Stimulated activated CD4-positive, alpha-beta T cell treated with anti-CD3 and anti-CD28 coated beads, Interleukin-1b, Interleukin-23, amount 100 ng/mL, for 1 hour (primary cell): ENCODE measurements at places on chromosomes 1 and 21.

DNA sequence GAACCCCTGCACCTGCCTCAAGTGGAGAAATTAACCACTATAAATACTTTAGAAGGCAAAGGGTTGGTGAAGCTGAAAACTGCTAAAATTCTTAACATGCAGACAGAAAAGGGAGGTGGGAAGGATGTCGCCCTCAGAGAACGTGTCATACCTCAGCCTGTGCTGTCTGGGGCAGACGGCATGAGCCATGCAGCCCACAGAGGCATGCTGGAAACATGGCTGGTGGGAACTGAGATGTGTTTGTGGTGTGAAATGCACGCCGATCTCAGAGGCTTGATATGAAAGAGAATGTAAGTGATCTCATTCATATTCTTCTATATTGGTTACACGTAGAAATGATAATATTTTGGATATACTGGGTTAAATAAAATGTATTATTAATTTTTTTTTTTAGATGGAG lies 16.3 kb downstream of the AGPAT3 start:
- DNase-seq = no peak

- DNase-seq = no peak
Observed at GRCh38 chr1:160238408-160238807, 23.9 kb downstream of the DCAF8 start.

GRCh38 chr1:201876148-201876818 lies 12.4 kb upstream of the SHISA4 start:
- DNase-seq = no peak

DNA sequence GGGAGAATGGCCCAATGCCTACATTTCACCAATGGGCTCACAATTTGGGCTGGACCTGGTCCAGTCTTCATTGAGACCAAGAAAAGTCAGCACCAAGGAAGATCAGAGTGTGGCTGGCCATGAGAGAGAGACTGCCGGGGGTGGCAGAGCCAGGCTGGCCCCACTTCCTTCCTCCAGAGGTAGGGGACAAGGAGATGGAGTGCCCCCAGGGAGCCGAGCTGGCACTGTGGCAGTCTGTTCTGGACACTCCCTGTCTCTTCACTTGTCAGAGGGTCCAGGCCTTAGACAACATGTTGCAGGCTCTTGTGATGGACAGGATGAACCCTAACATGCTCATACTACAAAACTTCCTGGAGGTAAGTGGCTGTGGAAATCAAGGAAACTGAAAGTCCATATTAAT lies 27.7 kb downstream of the INAVA start:
- DNase-seq = no peak

GRCh38 chr1:46179138-46180081 lies 3.1 kb upstream of the P3R3URF start:
- DNase-seq = peak; percentile 44

DNA sequence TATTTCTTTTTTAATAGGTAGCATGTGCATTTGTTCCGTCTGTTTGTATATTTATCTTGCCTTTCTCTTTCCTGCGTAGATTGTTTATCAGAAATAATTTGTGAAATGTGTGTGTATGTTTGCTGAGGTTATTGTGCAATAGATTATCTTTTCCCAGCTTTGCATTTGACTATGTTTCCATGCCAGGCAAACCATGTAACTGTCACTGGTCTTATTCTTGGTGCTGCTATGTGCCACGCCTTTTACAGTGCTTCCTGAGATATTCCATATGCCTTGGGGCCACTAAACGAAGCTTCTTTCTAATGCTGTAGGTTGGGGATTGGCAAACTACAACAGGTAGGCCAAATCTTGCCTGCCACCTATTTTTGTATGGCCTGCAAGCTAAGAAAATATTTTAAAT lies 598.8 kb downstream of the PLPP3 start:
- DNase-seq = no peak

DNA sequence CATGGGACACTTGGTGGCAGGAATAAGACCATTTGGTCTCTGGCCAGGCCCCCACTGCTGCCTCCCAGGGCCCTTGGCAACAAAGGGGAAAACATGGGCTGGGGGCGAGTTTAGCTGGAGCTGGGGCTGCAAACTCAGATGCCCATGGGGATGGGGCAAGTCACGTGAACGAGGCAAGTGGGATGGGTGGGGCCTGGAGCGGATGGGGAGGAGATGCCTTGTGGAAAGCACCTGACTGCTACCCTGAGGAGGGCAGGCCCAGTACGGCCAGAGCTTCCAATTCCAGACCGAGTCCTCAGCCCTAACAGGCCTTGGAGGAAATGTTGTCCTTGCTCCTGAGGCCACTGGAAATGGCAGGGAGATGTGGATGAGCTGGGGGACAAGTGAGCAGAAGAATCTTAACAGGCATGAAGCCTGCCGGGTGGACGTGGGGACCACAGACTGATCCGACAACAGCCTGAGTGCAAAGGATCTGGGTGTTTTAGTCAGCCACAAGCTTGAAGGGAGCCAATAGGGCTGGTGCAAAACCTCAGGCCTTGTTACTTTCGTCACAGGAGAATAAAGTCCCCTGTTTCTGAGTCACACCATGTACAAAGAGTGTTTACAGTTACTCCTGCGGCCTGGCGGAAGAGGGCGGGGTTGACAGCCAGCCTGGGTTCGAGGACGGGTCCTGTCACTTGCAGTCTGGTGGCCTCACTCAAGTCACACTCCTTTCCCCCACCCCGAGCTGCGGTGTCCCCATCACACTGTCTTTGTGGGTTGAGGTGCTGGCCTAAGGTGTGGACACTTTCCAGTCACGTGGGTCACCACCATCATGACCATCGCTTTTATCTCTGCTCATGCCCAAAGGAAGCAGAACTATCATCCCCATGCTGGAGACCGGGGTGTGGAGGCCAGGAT lies 19.1 kb downstream of the RUNX3 start:
- DNase-seq = peak; percentile 34

DNA sequence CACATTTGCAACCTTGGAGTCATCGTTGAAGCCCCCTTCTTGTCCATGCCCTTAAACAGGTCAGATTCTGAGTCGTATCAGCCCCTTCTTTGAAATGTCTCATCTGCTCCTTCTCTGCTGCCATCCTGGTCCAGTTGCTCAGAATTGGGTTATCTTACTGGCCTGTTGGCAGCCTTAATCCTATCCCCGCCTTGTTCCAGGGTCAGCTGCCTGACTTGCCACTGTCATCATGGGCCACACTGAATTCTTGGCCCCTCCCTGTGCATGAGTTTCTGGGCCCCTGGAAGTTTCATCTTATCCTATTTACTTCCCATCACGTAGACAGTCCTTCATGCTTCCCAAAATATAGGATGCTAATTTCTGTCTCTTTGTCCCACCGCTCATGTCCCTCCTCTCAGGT lies 23.7 kb downstream of the IRF2BP2 start:
- no peak for DNase-seq

- DNase-seq = no peak
Observed at GRCh38 chr1:117511273-117511672, 94.6 kb upstream of the TENT5C start.

DNA sequence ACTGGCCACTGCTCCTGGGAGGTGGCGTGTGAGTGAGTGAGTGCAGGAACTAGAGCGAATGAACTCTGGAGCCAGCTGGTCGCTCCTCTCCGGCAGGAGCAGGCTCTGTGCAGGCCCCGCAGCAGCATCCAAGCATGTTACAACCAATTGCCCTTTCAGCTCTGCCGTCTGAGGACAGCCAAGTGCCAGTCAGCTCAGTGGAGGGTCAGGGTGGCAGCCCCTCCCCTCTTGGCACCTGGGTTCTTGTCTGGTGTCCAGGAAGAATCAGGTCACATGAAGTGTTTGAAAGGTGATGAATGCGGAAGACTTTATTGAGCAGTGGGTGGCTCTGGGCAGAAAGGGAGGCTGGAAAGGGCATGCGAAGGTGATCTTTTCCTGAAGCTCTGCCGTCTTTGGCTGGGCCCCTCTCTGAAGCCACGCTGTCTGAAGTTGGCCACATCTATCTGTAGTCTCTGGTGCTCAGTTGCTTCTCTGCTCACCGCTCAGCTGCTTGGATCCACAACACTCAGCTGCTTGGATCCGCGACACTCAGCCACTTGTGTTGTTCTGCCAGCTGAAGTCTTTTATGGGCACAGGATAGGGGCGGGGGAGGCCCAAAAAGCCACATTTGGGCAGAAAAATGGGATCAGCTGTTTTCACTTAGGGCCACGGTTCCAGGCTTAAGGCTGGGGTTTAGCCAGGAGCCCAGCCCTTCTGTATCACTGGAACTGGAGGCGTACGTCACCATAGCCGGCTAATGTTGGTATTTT lies 139.8 kb downstream of the ADSS2 start:
- DNase-seq = no peak

- DNase-seq = no peak
Observed at GRCh38 chr1:183806125-183806524, 1.2 kb downstream of the RGL1 start.

GRCh38 chr1:185541871-185542301 lies 192.3 kb upstream of the HMCN1 start:
- DNase-seq = no peak

DNA sequence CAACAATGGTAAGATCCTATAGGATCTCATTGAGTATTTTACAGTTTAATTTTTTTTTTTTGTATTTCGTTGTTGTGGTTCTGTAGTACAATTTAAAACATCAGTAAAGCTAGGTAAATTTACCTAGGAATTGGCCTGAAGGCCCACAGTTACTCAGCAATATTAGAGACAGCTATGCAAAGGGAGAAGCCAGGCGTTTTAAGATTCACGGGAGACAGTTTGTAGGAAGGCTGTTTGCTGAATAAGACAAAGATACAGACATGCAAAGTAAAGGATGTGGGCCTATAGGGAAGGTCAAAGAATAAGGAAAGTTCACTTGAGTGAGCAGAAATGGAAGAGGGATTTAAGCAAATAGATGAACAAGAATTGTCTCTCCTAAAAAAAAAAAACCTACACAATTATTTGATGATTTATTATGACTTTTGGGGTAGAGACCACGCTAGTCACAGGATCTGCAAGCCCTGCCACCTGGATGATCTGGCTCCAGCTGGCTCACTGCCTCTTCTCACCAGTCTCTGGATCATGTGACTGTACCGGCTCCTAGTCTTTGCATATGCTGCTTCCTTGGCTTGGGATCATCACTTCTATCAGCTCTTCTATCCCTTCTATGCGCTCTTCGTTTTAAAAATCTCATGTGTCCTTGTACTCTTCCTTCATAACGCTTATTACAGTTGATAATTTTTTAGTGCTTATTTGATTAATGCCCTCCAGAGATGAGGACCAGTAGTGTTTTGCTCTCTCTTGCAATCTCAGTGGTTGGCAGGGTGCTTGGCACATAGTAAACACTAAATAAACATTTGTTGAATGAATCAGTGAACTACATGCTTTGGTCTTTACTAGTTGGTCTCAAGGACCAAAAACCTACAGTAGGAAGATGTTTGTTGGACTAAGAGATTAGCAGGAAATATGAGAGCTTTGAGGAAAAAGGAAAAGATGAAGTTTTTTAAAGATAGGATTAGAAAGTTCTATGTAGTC lies 14.1 kb downstream of the DYRK1A start:
- no peak for DNase-seq

GRCh38 chr1:192628396-192629057 lies 7.4 kb upstream of the RGS13 start:
- no peak for DNase-seq

DNA sequence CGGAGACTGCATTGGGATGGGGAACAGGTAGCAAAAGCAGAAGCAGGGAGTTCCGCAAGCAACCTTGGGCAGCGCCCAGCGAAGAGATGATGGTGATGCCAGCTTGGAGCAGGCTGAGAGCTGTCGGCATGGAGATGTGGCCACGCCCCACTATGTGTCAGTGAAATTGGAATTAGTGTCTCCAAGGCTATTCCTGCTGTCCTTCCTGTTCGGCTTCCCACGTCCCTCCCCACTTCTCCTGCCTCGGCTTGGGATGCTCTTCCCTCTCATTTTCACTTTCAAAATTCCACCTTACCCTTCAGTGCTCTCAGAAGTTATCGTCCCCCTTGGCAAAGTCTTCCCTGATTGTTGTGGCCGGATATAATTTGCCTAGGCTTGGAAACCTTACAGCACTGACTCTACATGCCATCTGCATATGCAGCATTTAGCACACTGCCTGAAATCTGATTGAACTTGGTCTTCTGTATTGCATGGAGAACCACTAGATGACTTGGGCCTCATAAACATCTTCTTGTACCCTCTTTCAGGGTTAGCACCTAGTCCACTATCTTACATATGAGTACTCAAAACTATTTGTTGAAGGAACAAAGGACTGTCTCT lies 270.7 kb upstream of the RUNX1 start:
- no peak for DNase-seq

DNA sequence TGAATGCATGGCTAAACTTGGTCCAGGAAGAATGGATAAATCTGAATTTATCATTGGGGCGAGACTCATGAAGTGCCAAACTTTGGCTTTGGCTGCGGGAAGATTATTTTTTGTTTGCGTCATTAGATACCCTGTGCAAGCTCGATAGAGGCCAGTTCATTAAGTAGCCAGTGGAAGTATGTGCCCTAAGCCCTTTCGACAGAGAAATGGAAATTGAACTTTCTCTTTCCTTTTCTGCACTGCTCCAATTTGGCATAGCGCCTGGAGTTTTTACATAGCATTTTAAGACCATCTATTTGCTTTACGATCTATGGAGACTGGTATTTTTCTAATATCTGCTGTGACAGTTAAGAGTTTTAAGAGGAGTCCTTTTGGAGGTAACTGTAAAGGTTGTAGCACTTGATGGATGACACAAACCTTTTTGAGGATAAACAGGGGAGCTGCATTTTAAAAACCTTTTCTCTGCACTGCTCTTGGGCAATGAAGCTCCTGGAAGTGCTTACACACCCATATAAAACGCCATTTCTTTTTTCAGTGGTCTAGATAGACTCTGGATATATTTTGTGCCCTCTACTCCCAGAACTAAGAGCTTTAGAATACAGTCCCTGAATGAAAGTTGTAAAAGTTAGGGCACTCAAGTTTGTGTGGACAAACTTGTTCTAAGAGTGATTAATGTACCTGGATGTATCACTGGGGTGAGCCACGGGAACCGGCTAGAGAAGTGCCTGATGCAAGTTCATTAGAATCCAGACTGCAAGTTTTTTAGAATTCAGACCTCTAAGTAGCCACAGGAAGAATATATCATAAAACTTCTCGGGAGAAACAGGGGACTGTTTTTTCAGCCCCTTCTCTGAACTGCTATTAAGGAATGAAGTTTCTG lies 41.3 kb upstream of the CFHR3 start:
- no peak for DNase-seq

DNA sequence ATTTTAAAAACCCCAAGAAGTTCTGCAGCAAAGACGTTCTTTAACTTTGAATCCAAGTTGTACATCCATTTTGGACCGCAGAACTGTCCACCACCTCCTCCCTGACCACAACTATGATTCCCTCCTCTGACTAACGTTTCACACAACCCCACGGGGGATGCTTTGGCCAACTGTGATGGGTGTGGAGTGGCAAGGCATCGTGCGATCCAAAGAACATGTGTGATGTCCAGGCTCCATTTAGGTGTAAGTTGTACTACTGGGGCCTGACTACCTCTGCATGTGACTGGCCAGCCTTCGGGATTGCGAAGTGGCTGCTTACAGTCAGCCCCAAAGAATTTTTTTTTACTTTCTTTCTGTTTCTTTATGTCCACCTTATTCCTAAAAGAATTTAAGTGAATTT lies 6.7 kb downstream of the KCNJ15 start:
- no peak for DNase-seq

GRCh38 chr1:92808381-92808780 lies 23.5 kb upstream of the RPL5 start:
- DNase-seq = no peak

- DNase-seq = no peak
Observed at GRCh38 chr1:109508001-109508872, 1.3 kb downstream of the AMIGO1 start.
